ENCODE measurements at places on chromosomes 5 and 9.
A peak's percentile ranks its signal among the peaks of the same experiment; 100 is the strongest.

DNA sequence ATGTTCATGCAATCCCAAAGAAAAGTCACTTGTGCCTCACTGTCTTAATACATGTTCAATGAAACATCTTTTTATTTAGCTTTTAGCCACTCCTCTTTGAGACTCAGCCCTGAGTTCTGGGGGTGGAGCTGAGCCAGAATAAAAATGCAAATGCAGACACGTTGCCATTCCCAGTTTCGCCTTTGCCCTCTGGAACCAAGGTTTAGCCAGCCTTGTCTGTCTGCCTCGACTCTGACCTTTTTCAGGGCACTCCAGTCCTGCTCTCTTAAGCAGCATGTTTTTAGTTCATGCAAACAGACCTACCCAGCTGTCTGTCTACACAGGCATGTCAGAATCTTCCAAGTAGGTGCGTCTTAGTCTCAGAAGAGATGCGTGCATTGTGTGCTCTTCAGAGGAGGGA is 82.2 kb upstream of the RANBP3L start:
- DNase-seq, result no peak

DNA sequence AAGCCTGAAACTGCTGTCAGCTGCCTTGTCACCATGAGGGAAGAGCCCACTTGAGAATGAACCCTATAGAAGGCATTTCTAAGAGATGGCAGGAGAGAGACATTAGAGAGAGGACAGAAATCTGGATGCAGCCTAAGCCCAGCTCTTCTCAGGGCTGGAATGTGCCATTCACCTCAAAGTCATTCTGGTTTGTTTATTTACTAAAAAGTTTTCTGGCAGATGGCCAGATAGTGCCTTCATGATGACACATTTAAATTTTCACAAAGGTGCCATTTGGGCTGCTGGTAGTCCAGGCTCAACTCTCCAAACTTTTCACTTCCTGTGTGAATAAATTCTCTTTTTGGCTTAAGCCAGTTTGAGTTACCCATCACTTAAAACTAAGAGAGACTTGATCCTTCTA is 144.6 kb upstream of the ZNF366 start:
- DNase-seq, result no peak

DNA sequence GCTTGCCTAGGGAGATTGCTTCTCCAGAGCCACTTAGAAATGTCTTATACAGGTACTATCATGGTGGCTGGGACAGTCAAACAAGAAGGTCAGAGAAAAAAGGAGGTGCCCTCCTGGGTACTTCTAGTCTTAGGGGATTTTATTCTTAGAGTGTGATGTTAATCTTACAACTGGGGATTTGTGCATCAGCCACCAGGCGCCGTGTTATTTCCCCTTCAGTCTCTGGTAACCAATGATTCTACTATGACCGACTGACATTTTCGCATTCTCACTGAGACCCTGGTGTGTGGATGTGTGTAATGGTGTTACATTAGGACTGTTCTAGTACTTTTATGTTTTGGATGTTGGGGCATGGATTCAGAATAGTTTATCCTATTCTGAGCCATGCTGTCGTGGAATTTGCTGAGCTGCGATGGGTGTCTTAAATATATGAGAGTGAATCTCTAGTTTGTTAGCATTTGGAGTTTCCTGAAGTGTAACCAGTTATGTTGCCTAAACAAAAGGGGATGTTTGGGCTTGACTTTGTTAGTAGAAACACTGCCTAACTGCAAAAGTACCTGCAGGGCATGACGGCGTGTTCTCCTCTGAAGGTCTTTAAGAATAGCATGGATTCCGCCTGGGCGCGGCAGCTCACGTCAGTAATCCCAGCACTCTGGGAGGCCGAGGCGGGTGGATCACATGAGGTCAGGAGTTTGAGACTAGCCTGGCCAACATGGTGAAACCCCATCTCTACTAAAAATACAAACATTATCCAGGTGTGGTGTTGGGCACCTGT is 175.2 kb upstream of the DAP start:
- no peak for DNase-seq

DNA sequence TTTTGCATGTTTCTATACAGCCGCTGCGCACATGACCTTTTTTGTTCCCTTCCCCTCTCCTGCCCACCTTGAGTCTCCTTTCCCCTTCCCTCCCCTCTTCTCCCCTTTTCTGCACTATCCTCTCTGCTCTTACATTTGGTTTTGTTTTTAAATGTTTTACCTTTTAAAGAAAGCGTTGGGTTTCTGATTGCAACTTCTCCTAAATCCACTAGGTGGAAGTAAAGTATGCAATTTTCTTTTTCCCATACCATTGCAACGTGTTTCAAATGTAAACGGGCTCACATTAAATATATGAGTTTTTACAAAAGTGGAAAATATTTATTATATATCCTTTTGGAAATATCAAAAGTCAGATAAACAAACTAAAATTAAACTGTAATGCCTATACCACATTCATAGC is 500.9 kb downstream of the DIRAS2 start:
- DNase-seq, result no peak

DNA sequence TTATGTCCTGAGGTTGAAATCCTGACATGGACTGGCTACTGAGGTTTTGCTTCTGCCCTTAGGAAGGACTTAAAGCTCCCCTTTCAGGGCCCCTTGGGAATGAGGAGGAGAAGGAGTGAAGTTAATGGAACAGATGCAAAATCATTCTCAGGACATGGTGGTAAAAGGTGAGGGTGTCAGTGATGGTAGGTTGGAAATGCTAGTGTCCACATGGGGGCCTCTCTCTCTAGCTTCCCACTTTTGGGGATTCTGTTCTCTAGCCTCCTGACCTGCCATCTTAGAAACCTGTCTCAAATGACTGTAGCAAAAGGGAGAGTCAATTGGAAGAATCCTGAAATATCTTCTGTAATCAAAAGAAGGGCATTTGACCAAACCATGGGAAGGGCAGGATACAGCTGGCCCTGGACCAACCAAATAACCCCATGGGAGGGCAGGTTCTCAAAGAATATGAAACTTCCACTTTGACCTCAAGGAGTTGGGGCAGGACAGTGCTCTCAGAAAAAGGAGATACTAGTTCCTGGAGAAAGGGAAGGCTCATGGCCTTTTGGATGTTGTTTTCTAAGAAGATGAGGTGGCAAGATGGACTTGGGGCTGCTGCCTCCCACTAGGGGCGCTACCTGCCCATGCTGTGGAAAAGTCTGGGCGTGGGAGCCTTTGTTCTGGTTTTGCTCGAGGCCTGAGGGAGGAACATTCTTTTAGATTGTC is 21.2 kb upstream of the MLANA start:
- no peak for DNase-seq

DNA sequence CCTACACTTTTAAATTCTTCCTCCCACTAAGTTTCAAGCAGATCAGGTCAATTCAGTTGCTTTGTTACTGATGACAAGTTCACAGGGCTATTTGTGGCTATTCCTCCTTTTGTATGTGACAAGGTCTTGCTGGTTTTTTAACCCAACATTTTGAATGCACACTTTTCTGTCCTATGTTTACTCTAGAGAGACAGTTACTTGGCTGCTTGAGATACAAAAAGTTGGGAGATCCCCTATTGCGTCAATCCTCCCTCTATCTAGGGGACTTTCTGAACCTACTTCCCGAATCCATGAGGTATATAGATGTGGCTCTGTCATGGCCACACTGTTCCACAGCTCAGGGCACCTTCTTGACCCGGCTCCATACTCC is 386.7 kb downstream of the NTRK2 start:
- DNase-seq, result no peak

DNA sequence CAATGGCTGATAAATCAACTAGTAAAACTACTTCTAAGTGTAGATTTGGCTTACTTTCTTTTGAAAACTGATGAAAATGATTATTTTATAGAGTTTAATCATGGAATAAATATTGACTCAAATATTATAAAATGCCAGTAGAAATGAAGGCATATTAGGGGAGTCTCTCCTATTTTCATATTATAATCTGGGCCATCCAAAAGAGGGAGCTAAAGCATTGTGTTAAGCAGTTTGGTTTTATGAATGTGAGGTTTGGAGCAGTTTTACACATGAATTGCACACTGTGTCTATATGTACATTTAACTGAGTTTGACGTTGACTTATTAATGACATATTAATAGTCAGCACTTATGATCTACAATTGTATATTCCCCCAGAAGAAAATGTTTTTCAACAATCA is 17.4 kb downstream of the CDH9 start:
- DNase-seq, result peak; percentile 51

DNA sequence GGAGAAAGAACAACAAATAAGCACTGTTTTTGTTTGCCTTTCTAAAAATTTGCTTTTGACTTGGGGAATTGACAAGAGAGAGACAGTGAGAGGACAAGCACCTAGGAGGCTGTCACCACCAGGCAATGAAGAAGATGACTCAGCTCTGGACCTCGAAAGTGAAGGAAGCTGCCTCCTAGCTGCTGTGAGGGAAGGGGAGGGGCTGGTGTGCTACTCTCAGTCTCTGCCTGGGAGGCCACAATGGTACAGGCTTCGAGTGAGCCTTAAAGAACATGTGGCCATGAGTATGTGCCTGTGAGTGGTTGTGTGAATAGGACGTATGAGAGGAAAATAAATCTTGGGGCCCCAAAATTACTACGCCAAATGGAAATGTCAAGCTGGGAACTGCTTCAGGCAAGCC is 7.1 kb upstream of the PLK2 start:
- DNase-seq, result no peak

DNA sequence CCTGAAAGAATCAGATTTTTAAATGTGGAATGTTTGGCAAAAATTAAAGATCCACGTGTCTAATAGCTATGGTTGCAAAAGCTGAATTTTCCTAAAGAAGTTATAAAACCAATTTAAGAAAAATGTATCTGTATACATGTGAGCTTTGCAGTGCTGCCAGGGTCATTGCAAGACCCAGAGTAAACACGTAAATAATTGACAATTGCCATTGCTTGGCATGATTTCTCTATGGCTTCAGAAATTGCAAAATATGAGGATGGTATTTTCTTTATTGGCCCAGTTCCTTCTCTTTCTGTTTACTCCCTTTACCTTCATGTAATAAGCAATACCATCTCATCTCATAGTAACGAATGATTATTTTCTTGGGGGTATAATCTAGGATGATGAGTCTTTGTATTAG is 123.9 kb downstream of the ERCC6L2 start:
- DNase-seq, result no peak

DNA sequence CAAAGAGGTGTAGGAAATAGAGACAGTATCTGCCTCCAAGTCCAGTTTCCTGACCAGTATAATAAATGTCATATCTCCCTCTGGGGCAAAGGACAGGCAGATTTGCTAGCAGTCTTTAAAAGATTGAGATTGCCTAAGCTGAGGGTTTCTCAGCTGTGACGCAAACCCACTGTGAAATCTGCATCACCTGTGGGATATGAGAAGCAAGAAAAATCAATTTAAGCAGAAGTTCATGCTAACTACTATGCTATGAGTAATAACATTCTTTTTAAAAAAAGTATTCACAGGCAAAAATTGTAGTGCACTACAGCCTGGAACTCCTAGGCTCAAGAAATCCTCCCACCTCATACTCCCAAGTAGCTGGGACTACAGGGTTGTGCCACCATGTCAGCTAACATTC is 168.1 kb upstream of the POC5 start:
- no peak for DNase-seq

- DNase-seq, result no peak
Measured at GRCh38 chr5:118593003-118593328, 395.4 kb downstream of the DTWD2 start.

- no peak for DNase-seq
Measured at GRCh38 chr5:78360674-78360923, 182 bp downstream of the SCAMP1 start.

DNA sequence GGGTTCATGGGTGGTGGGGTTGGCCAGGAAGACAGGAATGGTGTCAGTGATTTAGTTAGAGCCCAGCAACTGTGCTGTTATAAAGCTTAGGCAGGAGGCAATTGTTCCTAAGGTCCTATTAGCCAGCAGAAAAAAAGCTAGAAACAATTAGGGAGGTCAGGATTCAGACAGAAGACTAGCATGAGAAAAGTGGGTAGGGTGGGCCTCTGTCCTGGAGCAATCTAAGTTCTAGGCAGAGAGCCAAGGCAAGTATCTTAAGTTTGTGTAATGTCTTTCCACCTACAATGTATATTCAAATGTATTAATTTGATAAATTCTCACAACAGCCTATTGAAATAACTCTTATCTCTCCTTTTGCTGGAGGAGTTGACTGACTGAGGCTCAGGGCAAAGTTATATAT is 6.1 kb upstream of the ZFAND5 start:
- DNase-seq, result no peak

DNA sequence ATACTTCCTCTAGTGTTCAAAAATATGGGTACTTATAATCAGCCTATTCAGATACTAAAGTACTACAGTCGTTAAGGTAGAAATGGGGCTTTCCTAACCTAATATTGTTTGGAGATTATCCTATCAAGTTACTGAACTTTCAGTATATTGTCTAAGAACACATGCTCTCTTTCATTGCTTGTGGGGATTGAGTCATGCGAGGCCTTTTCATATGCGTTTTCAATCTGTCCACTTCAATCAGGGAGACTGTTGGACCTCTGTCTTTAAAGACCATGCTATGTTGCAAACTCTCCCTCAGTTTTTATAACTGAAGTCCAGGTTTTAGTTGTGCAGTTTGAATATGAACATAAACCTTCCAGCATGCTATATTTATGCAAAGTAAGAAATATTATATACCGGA is 15.0 kb downstream of the PRR16 start:
- no peak for DNase-seq

DNA sequence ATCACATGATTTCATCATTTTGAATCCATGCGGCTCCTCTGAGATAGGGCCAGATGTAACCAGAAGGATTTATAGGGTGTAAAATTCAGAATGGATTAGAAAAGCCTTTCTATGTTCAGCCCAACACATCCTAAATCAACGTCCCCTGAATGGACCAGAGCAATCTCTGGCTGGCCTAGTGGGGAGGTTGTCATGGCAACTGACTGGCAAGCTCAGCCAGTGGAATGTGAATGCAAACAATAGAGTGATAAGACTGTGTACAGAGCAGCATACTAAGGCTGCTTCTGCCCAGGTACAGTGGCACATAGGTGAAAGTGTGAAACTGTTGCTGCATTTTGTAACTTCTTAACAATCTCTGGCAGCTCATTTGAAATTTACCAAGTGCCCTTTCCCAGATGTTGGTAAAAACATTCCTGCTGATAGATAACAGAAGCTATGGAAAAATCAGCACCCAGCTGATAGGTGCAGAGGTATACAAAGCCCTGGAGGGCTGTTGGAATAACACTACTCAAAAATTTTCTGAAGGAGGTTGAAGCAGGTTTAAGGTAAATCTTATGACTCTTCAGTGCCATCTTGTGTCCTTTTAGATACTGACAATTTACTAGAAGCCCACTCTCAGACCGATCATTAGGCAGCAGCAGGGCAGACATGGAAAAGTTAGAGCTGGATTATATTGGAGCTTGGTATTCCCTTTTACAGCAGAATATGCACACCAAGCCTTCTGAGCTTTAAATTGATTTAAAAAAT is 267.2 kb downstream of the RAB3C start:
- no peak for DNase-seq
